ENCODE measurements at places on chromosomes 2 and 18.

- no peak for DNase-seq
Observed at GRCh38 chr2:47012189-47012588, 96.6 kb upstream of the MCFD2 start.

DNA sequence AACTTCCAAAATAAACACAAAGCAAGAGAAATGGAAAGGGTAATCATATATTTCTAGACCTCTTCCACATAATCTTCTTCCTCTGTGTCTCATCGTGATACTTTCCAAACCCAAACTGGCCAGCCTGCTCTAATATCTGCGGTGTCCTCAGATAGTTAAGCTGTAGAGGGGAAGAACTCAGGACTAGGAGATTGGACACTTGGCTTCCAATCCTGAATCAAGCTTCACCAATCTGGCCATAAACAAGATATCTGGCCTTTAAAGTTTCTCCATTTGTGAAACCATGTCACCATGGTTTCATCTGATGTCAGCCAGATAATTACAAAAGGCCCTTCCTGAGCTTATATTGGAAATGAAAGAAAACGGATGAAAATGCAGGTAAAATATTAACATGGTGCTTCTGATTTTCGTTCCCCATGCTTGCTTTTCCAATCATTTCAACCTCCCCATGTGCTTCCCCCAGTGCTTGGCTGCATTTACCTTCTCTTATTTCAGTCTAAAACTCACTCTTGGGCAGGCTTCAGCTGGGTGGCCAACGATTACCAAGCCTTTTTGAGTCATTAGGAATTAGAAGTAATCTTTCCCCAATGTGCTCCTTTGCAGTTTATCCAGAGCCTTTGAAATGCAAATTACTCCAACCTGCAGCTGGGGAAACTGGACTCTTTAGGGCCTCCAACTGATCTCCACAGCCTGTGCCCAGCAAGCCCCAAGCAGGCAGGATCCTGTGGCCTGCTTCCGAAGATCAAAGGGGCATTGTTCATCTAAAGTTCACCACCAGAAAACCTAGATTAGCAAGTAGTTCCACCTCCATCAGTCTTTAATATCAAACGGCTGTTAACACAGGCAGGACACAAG lies 44.5 kb upstream of the MYCN start:
- DNase-seq, result no peak

DNA sequence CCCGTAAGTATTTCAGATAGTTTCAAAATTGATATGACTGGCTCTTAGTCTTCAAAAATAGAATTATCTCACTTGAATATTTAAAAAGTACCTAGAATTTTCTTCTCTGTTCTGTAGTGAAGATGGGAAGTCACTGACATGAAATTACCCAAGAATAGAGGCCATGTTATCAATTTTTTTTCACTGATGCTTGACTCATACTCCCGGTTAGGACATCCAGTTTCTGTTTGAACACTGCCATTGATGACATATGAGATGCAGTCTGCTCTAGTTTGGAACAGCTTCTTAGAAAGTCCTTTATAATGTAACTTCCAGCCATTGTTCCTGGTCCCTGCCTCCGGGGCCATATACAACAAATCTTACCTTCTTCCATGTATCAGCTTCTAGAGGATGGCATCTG lies 26.0 kb downstream of the MAP3K20 start:
- no peak for DNase-seq

- DNase-seq, result no peak
Observed at GRCh38 chr18:37565977-37566478, 430 bp upstream of the CELF4 start.

DNA sequence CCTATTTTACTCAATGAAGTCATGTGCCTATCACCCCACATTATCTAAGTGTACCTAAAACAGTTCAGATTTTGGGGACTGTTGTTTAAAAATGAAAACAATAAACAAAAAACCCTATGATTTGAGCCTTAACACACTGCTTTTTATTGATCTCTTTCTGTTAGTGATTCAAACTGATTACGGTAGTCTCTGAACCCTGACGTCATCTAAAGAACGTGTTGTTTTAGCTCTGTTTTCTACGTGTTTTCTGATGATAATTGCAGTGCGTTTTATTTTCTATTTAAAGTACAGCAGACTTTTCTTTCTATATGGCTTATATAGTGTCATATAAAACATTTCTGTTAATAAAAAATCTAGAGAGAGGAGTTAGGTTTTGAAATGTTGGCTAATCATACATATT lies 93.9 kb upstream of the FAM237A start:
- no peak for DNase-seq

GRCh38 chr2:156333951-156334495 lies 1.5 kb upstream of the NR4A2 start:
- peak; percentile 75 for DNase-seq

DNA sequence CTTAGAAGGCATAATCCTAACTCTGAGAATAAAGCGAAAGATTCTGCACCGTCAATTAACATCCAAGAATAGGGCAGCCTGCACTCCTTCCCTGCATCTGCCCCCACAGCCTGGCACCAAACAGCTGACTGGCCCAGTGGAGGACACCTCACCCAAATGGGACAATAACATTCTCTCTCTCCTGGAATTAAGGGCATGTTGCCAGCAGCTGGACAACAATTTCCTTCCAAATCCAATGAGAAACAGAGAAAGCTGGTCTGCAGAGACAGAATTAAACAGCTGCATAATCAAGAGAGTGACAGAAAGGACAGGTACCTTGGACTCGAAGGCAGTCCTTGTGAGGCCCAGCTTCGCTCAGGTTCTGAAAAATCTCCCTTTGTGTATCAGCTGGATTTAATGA lies 15.0 kb downstream of the COX7A2L start:
- DNase-seq, result no peak

DNA sequence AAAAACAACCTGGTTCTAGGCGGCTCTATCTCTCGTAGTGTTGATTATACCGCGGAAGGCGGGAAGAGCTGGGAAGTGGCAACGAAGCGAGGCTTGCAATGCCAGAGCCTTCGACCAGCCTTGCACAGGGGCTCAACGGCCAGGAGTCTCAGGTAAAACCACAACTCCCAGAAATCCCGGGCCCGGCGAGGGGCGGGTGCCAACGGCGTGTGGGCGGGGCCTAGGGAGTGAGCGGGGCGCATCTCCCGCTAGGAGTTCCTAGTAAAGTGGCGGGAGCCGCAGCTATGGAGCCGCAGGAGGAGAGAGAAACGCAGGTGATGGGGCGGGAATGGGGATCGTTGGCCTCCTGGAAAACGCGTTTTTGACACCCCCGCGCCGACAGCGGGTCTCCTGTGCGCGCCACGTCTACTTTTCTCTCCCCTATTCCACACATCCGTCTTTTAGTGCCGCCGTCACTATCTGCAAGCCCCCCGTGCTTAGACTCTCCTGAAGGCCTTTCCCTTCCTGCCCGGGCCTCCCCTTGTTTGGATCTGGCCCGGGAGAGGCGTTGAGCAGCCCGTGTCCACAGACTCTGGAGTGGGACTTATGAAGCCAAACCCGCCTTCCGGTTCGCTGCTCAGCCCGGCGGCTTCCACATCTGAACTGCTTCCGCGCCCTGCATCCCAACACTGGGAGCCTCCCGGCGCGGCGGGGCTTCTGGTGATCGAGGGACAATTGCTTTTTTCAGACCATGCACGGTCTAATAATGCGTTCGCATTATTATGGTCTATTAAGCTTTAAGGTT lies at the start of gene HAUS1:
Gene HAUS1 (plus strand): TSS at position 258 of the 784 bp plus-strand sequence. CDS start 27 bp downstream, at position 285.
- peak; percentile 79 for DNase-seq

GRCh38 chr2:234102112-234102511 lies 51.6 kb downstream of the SPP2 start:
- DNase-seq, result no peak

- no peak for DNase-seq
Observed at GRCh38 chr2:241235859-241236593, 47.5 kb downstream of the ANO7 start.

DNA sequence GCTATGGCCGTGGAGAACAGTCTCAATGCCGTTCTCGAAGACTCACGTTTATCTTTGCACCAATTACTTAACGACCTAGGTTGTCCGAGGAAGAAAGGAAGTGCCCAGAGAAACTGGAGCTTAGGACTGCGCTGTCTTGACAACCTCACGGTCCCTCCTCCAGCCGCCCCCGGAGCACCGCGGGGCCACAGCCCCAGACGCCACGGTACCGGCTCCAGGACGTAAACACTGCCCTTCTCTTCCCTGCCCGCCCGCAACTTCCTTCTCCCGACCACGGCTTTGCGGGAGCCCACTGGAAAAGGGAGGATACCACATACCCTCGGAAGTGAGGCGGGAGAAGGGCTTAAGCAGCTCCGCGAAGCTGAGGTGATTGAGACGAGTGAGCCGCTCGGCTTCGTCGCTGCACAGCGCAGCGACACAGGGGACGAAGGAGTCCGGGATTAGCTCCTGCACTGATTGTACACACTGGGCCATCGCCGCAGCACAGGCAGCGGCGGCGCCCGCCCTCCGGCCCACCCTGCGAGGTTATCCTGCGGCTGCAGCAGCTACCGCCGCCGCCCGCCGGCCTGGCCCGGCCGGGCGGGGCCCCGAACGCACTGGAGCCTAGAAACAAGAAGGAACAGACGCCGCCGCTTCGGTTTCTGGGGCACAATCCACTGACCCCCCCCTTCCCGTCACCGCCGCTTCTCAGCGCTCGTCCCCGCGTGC lies 483 bp downstream of the TRAPPC8 start:
- peak; percentile 5 for DNase-seq

DNA sequence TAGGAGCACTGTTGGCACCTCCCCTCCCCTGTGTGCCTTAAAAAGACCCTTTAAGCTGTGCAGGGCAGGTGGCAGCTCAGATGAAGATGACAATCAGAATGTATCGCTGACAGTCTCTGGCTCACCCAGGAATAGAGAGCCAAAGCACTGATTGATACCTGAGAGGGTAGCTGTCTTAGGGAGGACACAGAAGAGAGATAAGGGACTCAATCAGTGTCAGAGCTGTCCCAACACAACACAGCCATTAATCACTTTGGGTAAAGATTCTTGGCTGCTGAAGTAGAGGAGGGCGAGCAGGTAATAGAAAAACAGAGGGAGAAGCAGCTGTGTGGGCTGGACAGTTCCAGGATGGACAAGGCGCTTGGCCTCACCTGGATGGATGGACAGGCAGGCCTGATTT lies 124.9 kb downstream of the NRP2 start:
- no peak for DNase-seq

- no peak for DNase-seq
Observed at GRCh38 chr2:14420851-14421250, 211.7 kb upstream of the LRATD1 start.

DNA sequence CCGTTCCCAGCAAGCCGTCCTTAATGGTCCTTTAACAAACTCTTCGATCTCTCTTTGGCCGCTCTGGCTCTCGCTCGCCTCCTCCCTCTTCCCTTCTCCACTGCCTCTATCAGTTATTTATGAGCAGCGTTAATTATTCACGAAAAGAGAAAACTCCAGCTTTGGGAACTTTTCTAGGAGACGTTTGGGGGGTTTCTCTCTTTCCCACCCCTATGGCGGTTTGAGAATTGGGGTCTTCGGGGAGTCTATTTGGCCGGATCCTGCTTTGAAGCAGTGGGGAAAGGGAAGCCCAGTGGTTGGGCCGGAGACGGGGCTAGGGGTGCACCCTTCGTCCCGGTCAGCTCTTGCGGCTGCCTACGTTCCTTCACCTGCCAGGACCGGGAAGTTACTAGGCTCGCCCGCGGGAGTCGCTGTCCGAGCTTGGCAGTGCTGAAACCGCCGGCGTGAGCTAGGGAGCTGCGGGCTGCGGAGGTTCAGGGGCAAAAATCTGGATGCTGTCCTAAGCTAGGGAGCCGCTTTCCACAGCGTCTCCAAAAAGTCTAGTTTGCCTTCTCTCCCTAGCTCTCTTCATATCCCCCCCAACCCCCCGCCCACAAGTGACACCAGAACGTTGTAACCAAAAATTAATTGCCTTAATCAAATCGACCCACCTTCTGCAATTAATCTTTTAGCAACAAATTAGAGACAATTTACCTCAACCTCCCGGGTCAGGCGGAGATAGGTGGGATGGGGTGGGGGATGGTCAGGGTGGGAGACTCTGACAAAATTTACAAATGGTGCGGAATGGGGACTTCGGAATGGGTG lies 8.9 kb upstream of the SKOR2 start:
- DNase-seq, result no peak

DNA sequence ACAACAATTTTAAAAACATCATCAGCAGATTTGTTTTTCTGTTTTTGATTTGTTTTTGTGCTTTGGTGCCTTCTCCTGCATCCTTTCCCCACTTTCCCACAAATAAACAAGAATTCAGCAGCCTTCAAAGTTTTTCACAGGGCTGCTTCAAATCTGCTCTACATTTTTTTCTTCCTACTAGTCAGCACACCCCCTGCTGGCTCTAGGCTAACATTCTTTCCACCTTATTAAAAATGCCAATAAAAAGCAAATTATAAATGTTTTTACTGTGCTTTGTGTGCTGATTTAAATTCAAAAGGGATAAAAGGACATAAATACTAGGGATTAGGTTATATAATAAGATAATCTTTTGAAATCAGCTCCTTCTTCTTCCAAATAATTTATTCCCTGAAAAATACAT lies 6.2 kb upstream of the CNTNAP5 start:
- no peak for DNase-seq

- no peak for DNase-seq
Observed at GRCh38 chr2:121253021-121253673, 31.9 kb downstream of the TFCP2L1 start.

GRCh38 chr2:48258481-48259149 lies 271.3 kb upstream of the STON1 start:
- no peak for DNase-seq

- no peak for DNase-seq
Observed at GRCh38 chr2:234963773-234964615, 12.2 kb downstream of the SH3BP4 start.

- no peak for DNase-seq
Observed at GRCh38 chr2:352696-353095, 64.8 kb upstream of the ALKAL2 start.

DNA sequence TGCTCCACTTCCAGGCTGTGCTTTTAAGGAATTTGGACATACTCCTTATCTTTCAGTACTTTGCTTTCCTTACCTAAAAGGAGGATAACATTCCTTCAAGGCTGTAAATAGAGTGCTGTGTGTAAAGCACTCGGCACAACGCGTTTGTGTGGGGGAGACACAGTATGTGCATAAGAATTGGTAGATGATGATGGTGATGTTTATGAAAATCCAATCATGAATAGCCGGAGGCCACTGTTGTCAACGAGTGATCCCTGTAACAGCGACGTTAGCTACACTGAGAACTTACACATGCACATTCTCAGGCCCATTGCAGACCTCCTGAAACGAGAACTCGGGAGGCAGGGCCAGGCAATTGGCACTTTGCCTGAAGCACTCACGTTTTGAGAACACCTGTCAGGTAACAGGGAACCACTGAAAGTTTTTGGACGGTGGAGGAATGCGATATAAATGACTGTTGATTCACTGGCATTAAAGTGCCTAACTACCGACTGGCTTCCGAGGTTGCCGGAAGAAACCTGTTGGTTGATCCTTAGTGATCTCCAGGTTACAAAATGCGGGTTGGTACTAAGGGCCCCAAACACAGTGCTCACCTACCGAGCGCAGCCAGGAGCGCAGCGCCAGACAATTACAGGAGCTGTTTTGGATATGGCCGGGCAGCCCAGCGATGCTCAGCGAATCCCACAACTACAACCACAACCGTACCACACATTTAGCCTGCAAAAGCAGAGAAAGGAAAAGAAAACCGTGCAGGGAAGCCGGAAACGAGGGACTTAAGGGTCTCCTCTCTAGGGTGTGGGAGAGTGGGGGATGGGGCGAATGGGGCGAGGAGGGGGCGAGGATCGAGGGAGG lies 1.0 kb upstream of the MAP4K4 start:
- no peak for DNase-seq

- DNase-seq, result no peak
Observed at GRCh38 chr2:17162713-17163112, 355.5 kb downstream of the RAD51AP2 start.
